Nephron progenitor cell (in vitro differentiated cells): ENCODE measurements at places on chromosomes 2 and 18.

- DNase-seq = no peak
These were observed 23.9 kb downstream of the SP5 start for GRCh38 chr2:170739048-170739447.

GRCh38 chr2:46470114-46470628 lies 9.2 kb upstream of the TMEM247 start:
- DNase-seq = no peak

GRCh38 chr2:237198164-237198855 lies 112.6 kb downstream of the COPS8 start:
- DNase-seq = no peak

DNA sequence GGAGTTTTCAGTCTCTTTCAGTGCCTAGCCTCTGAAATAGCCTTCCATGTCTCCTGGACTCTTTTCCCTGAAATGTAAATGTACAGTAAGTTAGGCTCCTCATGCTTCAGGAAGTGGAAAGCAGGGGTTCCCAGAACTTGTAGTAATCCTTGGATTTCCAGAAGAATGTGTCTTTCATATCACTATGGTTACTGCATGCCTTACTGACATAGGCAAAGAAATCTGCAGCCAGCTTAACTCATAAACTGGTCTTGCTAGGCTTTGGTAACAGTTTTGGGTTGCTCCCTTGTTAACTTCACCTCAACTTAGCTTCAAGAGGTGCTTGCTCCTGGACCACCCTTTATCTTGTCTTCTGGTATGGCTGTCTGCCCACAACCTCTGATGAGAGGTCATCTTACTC lies 686.8 kb upstream of the DDX18 start:
- no peak for DNase-seq
